ENCODE measurements at places on chromosomes 16 and 17. TPM values are rescaled to one million over a fixed set of nuclear protein-coding genes. Genes with fewer than 3 reads are reported as not detected.

DNA sequence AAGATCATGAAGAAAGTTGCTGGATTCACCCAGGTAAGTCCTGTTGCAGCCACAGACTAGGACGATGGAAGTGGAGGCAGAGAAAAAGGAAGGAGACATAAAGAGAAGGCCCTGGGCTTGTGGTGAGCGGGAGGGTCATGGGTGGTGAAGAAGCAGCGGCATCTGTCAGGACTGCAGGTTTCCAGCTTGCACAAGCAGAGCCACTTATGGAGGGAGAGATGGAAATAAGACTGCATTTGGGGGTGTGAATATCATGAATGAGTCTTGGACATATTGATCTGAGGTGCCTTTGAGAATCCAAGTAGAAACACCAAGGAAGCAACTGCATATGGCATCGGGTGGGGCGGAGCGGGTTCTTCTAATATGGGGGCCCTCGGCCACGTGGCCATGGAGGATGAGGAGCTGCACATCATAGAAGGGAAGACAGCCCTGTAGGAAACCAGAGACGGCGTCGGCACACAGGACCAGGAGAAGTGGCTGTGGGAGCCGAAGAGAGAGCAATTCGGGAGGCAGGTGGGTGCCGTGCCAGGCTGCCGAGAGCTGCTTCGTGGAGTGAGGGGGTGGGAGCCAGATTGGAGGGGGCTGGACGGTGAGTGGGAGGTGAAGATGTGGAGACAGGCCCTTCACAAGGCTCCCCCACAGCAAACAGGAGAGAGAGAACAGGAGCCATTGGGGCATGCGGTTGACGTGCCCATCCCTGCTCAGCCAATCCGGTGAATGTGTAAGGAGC, 243.5 kb downstream of the GSG1L start:
- no peak for DNase-seq

GRCh38 chr17:40559954-40560591, 5.2 kb downstream of the CCR7 start:
- peak; percentile 90 for DNase-seq

HOXB1 gene
- total RNA-seq: not detected

DNA sequence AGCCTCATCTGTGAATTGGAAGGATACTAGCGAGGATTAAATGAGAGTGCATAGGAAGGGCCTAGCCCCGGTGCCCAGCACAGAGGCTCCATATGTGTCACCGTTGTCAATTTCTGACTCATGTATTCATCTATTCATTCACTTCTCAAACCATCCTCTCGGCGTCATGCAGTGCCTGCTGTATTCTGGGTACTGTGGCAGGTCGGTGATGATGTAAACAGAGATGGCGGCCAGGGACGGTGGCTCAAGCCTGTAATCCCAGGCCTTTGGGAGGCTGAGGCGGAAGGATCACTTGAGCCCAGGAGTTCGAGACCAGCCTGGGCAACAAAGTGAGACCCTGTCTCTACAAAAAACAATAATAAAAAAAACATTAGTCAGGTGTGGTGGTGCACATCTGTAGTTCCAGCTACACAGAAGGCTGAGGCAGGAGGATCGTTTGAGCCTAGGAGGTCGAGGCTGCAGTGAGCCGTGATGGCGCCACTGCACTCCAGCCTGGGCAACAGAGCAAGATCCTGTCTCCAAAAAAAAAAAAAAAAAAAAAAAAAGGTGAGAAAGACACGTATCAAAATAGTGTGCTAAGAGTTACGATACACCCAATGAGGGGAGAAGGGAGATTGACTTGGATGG, 4.3 kb upstream of the PPP1R1B start:
- no peak for DNase-seq

KCTD19 gene
- not detected for total RNA-seq

- no peak for DNase-seq
Observed at GRCh38 chr17:47830396-47831002, 842 bp downstream of the MRPL10 start.

GRCh38 chr16:84119368-84119767, 2.6 kb upstream of the MBTPS1 start:
- DNase-seq: no peak

- no peak for DNase-seq
Observed at GRCh38 chr17:1977583-1978395, 47.3 kb downstream of the RTN4RL1 start.

DNA sequence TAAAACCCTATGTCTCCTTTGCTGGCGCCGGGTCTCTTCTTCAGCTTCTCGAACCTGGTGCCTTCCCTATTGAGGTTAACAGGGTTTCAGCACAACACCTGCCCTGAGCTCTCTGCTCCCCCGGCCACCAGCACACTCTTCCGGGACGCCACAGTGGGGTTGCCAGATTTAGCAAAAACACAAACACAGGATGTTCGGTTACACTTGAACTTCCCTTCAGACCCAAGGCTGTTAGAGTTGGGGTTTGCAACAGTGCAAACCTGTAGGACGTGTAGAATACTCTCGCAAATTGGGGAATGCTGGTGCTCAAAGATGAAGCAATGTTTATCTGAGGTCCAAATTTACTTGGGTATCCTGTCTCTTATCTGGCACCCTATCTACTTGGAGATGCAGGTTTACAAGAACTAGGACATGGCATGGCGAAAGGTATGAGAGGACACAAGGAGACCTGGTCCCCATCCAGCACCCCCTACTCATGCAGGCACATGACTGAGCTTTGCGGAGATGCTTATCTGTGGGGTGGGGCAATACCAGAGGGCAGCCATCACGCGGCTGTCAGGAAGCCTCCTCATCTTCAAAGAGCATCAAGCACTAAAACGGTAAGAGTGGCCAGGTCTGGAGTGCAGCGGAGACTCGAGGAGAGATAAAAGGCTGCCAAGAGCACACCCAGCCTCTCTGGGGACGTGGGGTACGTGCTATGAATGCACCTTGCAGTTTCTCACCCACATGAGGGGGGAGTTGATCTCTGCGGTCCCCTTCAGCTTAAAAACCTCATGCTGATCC, 52.8 kb downstream of the SDK2 start:
- no peak for DNase-seq

DNA sequence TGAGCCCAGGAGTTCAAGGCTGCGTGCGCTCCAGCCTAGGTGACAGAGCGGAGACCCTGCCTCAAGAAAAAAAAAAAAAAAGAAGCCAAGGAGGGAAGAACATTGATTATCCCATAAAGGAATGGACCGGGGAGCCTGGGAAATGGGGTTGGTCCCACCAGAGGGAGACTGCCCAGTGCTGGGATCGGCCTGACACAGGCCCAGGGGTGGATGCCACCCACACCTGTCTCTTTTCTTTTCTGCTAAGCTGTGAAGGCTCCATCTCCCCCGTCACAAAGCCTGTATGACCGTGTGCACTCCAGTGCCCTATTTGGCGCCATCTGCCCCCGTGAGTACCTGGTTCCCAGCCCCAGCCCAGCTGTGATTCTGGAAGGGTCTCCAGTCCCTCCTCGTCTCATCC, 15.7 kb downstream of the UBALD1 start:
- DNase-seq: no peak

DNA sequence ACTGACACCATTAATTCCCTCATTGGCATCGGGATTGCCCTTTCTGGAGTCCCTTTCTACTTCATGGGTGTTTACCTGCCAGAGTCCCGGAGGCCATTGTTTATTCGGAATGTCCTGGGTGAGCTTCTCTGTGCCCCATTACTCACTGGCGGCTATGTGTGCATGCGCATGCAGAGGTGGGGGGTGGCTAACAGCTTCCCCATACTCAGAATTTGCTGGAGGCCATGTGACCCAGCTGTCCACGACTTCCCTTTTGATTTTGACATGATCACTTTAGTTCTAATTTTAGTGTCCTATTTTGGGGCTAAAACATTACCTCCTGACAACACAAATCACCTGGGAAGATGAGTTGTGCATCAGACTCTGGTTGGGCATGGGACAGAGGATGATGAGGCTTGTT, 14.1 kb downstream of the SLC7A6OS start:
- DNase-seq: no peak

DNA sequence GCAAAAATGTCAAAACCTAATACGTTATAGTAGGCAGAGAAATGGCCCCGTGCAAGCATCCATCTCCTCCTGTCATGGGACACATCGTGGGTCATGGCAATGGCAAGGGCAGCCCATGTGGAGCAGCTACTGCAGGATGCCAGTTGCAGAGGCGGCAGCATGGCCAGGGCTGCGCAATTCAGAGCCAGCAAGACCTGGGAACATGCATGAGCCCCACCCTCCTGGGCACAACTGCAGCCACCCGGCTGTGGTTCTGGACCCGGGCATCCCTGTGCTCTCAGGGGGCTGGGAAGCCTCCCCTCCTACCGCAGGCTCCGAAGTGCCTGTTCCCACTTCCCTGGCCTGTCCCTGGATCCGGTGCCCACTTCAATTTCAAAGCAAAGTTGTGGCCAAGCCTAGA, 203.6 kb downstream of the CPPED1 start:
- DNase-seq: no peak

DNA sequence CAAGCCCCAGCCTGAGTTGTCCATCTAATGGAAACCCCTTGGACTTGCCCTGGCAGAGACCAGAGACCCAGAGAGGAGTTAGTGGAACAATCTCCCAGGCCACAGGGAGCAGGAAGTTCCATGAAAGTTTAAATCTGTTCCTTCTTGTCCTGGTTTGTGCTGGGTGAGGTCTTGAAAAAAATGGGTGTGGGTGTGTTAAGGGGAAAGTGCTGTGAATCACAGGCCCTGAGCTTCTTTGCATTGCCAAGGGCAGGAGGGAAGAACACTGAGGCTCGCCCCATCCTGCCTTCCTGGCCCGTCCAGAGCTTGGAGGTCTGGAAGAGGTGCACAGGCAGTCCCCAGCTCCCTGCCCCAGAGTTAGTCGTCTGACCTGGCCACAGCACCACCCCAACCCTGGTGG, 2.3 kb downstream of the ADORA2B start:
- DNase-seq: peak; percentile 52

ANTKMT gene
- total RNA-seq: 25.7 TPM

GRCh38 chr16:30535777-30536190, 1.1 kb upstream of the ZNF747 start:
- DNase-seq: peak; percentile 89

TMEM235 gene
- not detected for total RNA-seq

GRCh38 chr17:77884967-77885641, 73.4 kb upstream of the TNRC6C start:
- peak; percentile 24 for DNase-seq

GRCh38 chr17:80308692-80309517, 48.3 kb downstream of the RNF213 start:
- peak; percentile 44 for DNase-seq

GRCh38 chr17:50426472-50426782, 409 bp downstream of the ACSF2 start:
- DNase-seq: no peak

ZFP1 gene
- 19.2 TPM for total RNA-seq

DNA sequence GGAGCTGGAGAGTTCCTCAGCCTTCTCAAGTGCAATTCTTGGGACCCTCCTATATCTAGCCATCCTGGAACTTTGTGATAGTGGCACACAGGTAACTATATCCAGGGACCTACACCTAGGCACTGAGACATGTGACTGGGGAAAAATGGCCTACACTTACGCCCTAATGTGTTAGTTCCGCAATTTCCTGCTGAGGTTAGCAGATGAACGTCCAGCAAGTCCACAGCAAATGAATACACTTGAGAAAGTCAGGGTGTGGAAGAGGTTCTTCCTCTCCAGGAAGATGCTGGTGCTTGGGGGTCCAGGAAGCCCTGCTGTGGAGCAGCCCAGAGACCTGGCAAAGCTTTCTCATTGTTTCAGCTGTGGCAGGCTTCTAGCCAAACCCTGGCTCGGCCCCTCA, 20.8 kb downstream of the PIK3R5 start:
- DNase-seq: no peak

DNA sequence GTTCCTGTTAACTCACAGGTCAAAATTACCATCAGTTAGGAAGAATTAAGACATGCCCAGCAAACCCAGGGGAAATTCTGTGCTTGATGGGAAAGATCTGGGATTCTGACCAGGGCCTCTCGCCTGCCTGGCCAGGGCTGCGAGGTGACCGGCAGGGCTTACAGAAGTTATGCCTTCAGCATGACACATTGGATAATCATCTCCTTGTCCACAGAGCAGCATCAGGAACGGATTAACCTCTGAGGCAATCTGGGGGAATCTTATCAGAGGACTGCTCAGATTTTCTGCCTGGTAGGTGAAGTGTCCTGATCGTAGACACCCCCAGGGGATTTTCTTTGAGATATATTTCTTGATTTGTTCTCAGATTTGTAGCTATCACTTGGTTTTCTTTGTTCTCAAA, 172.5 kb downstream of the HS3ST3A1 start:
- DNase-seq: no peak

DNA sequence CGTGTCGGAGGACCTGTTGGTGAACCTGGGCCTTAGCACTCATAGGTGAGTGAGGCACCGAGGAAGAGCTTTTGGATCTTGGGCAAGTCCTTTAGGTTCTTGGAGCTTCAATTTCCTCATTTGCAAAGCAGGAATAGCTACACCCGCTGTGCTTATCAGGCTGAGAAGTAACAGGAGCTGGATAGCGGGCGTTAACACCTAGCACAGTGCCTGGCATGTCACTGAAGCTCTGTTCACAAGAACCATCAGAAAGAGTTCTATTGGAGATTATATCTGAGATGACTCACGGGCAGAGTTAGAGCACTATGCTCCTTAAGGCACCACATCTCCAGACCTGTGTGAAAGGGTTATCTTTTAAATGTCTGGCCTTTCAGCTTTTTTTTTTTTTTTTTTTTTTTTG, 12.8 kb downstream of the MEOX1 start:
- no peak for DNase-seq

TMEM106A gene
- total RNA-seq: 20.2 TPM

SLC5A11 gene
- total RNA-seq: not detected

GRCh38 chr17:33950061-33950460, 305.0 kb upstream of the CCL2 start:
- DNase-seq: no peak

CCDC78 gene
- total RNA-seq: 1.7 TPM

MYH8 gene
- not detected for total RNA-seq

BTBD17 gene
- total RNA-seq: not detected

GRCh38 chr17:73467651-73468050, 155.8 kb upstream of the CDC42EP4 start:
- no peak for DNase-seq

- peak; percentile 22 for DNase-seq
Observed at GRCh38 chr17:76246080-76247066, 6.1 kb upstream of the RNF157 start.

GRCh38 chr17:29593591-29594518, 923 bp downstream of the ANKRD13B start:
- no peak for DNase-seq

DNA sequence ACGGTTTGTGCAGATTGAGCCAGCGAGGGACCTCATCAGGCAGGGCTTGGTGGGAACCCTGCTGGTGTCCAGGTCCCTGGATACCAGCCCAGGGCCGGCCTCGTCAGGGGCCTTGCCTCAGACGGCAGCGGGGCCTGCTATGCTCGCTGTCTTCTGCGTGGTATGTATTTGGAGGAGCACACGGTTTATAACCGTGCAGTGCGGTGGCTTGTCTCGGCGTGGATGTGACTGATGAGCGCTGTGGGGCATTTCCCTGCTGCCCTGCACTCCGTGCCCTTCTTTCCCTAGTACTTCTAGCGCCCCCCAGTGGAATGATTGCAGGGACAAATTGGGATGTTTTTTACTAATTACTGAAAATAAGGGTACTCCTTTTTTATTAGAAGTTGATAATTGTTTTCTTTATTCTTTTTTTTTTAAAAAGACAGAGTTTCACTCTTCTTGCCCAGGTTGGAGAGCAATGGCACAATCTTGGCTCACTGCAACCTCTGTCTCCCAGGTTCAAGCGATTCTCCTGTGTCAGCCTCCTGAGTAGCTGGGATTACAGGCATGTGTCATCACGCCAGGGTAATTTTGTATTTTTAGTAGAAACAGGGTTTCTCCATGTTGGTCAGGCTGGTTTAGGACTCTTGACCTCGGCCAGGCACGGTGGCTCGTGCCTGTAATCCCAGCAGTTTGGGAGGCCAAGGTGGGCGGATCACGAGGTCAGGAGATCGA, 15.3 kb downstream of the TBCD start:
- peak; percentile 45 for DNase-seq
